ENCODE measurements at places on chromosomes 3 and 15.

GRCh38 chr3:76063019-76063418 lies 277.7 kb upstream of the ZNF717 start:
- no peak for DNase-seq

GRCh38 chr3:30231277-30232141 lies 374.9 kb upstream of the TGFBR2 start:
- peak; percentile 22 for DNase-seq

DNA sequence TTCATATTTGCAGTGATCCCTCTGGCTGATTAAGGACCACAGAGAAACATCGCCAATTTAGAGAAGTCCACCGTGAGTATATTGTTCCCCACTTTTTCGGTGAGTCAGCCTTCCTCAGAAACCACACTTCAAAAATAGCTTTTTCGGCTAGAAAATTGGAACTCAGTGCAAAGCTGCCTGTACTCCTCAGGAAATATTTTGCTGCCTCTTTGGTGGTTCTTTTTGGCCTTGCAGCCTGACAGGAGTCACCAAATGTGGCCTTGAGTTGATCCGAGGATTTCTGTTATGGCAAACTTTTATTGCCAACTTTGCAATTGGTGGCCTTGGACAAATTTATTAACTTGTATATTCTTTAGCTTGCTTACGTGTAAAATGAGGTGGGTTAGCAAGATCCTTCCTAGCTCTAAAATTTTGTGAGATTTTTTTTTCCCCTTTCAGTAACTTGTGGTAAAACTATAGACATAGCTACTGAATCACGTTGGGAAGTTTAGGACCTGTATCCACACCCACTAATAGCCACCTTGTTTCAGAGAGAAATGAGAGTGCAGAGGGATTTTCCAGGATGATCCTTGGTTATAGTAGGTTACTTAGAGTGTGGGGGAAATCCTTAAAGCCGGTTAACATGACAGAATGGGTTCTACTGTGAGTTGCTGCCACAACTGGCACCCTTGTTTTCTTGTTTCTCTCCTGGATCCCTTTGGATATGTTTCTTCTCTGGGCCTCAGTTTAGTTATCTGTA lies 9.9 kb downstream of the ARL6IP5 start:
- peak; percentile 62 for DNase-seq

- DNase-seq: no peak
Observed at GRCh38 chr15:98308117-98308516, 340.2 kb upstream of the IGF1R start.

GRCh38 chr3:43394041-43394554 lies 107.8 kb downstream of the SNRK start:
- DNase-seq: no peak

GRCh38 chr3:83890763-83891135 lies 1068.0 kb upstream of the CADM2 start:
- no peak for DNase-seq

DNA sequence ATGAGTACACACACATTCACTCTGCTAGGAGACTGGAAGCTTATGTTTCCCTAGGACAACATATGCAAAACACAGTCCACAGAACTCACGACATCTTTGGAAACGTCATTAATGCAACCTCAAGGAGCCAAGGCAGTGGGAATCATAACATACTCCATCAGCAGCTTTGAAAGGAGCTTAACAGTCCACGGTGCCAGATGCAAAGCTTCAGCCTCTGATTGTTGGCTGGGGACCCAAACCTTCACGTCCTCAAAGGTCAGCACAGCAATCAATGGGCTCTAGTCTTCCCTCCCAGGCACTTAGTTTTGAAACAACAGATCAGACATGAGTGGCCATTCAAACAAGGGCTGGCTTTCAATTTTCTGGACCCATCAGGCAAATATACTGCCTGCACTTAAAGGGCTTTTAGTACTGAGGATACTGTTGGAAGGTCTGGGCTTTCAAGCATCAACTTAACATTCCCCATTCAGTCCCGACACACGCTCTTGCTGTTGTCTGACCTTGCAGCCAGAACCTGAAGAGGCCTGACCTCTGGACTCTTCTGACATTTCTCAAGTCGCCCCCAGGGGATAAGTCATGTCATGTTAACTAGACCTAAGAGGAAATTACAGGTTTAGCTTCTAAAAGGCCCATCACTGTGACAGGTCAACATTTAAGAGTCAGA lies 223.0 kb downstream of the PDZRN3 start:
- no peak for DNase-seq

DNA sequence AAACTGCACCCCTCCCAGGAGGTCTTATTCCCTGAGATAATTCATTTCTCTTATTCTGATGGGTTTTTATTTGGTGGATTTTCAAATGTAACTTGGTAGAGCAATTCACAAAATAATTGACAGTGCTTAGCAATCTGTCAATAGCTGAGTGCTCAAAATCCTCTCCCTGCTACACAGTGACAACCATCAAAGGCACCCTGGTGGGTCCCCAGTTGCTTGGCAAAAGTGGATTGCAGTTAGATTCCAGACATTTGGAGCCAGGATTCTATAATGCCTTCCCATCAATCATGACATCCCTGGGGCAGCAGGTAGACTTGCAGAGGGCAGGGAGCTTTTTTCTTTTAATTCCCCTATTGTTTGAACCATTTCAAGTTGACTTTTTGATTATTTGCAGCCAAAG lies 59.0 kb downstream of the FHIT start:
- DNase-seq: no peak

DNA sequence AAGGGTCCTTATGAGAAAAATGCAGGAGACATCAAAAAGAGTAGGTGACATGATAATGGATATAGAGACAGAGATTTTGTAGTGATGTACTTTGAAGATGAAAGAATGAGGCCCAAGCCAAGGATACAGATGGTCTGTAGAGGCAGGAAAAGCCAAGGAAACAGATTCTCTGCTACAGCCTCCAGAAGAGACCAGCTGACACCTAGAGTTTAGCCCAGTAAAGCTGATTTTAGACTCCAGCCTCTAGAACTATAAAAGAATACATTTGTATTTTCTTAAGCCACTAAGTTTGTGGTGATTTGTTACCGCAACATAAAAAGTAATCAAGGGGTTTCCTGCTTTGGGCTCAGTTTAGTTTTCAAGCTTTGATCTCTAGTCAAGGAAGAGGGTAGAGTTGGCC lies 64.8 kb downstream of the STRIT1 start:
- no peak for DNase-seq

- DNase-seq: no peak
Observed at GRCh38 chr3:123448536-123449101, at the start of gene ADCY5. Gene ADCY5, minus strand, starts transcription at chr3:123449090. Its CDS starts 545 bp downstream, at chr3:123448545.

DNA sequence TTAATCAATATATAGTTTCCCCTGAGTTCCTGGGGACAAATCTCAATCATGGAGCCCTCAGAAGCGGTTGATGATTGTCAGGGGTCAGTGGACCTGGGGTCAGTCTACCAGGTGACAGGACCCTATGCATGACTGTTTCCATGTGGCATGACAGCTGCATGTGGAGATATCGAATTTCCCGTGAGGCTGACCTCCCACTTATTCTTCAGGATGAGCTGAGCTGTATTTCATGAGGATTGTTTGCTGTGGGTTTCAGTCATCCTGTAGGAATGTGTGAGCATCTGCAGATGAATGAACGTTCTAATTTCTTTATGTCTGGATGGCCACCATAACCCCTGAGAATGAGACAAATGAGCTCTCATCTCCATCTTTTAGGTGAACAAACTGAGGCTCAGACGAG lies 93.0 kb upstream of the HES1 start:
- no peak for DNase-seq

- DNase-seq: no peak
Observed at GRCh38 chr3:112128843-112129727, 4.0 kb downstream of the GCSAM start.

GRCh38 chr3:102125197-102125993 lies 276.1 kb downstream of the NFKBIZ start:
- no peak for DNase-seq
